Breast epithelium (tissue), 4 donors: ENCODE measurements at places on chromosomes 3 and 15.

DNA sequence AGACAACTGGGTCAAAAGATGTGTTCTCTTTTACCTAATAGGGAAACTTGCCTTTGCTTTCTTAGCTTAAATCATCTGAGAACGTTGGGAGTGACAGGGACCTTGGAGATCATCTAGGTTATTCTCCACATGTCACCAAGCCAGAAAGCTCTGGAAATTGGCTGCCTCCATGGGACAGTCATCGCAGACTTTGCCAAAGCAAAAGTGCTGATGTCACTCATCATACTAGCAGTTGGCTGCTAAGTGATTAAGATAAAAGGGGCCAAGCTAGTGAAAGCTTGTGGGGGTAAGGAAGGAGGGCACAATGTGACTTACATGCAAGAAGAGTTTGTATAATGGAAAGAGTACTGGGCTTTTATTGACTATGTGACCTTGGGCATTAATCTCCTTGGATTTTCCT lies 198.0 kb upstream of the PFN2 start:
- no peaks in the 10 kb centered on the region for H3K4me1 ChIP-seq
- no peaks in the 10 kb centered on the region for H3K36me3 ChIP-seq
- H3K4me3 ChIP-seq, result no peak overlapping the region
- DNase-seq, result no peak
- no peaks in the 10 kb centered on the region for H3K27me3 ChIP-seq

DNA sequence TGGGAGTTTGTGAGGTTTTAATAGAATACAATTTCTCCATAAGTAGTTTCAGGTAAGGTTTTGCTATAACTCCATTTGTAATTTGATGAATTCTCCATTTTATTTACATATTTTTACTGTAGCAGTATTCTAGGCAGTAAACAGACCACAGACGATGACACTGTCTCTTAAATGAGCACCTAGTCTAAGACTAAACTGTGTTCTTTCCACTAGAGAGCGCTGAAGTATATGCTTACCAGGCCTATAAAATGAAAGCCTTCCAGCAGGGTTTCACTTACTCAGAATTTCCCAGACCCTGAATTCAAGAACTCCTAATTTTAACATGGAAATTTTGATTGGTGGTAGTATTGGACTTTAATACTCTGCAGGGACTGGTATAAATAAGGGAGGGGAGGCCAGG lies 41.6 kb downstream of the POLG start:
- H3K36me3 ChIP-seq, result no peaks in the 10 kb centered on the region
- H3K4me3 ChIP-seq, result no peak overlapping the region
- H3K27me3 ChIP-seq, result no peaks in the 10 kb centered on the region

- no peaks in the 10 kb centered on the region for H3K27me3 ChIP-seq
- H3K27ac ChIP-seq, result no peak overlapping the region
- H3K4me3 ChIP-seq, result no peak overlapping the region
- DNase-seq, result no peak
- H3K36me3 ChIP-seq, result no peaks in the 10 kb centered on the region
- H3K4me1 ChIP-seq, result no peaks in the 10 kb centered on the region
Measured at GRCh38 chr3:96994988-96995387, 180.6 kb downstream of the EPHA6 start.

DNA sequence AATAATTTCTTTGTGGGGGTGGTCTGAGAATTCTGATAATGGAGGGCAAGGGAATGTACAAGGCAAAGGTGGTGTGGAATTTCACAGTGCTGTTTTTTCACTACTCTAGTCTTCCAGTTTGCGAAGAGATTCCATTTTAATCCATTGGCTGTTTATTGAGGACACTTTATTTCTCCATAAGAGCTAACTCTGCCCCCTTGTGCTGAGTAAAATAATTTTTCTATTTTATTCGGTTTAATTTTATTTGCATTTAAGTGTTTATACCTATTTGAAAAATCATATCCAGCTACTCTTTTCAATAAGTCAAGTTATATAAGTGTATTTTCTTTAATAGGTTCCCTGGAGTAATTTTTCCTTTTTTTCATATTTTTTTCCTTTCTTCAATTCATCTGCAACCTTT lies 840.1 kb downstream of the TUSC7 start:
- no peak for DNase-seq
- H3K36me3 ChIP-seq, result no peaks in the 10 kb centered on the region
- no peak overlapping the region for H3K4me3 ChIP-seq
- H3K27ac ChIP-seq, result no peak overlapping the region

DNA sequence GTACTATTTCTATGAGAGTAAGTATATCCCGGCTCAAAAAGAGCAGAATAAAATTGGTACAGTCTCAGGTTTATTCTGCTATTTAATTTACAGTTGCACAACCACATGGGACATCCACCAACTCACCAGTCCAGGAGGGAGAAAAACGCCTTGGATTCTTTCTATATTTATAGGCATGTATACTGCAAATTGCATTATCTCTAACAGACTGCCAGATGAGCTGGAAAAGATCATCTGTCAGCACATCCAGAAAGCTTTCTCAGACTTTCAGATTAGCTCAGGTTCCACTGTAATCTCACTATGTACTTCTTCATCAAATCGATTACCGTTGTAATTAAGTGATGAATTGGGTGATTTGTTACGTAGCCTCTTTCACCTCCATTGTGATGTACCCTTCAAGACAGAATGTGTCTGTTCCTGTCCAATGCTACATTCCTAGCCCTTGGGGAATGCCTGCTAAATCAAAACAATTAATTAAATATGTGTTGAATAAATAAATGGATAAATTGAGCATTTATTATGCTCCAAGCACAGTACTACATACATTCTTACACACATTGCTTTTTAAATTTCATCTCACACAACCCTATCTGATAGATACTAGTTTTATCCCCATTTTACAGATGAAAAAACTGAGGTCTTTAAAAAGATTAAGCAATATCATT lies 38.1 kb upstream of the TMC3 start:
- no peak overlapping the region for H3K27ac ChIP-seq
- H3K4me1 ChIP-seq, result no peaks in the 10 kb centered on the region
- no peaks in the 10 kb centered on the region for H3K36me3 ChIP-seq

GRCh38 chr15:69666441-69666882 lies 213.8 kb downstream of the RPLP1 start:
- no peak overlapping the region for H3K27ac ChIP-seq
- no peak overlapping the region for H3K4me3 ChIP-seq
- no peaks in the 10 kb centered on the region for H3K4me1 ChIP-seq
- no peak for DNase-seq
- no peaks in the 10 kb centered on the region for H3K27me3 ChIP-seq

DNA sequence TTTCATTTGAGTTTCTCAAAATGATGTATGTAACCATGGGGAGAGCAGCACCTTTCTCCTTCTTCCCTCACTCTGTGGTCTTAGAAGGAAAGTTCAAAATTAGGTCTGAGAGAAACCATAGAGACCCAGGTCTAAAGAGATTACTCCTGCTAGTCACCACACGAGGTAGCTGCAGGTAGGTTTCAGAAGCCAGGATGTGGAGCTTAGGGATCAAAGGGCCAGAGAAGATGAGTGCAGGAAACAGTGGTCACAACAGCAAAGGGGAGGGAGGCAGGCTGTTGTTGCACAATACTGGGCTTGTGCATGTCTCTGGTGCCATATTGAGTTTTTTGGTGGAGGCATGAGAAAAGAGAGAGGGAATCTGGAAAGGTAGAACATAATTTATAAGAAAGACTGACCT lies 583.6 kb downstream of the AGBL1 start:
- no peaks in the 10 kb centered on the region for H3K27me3 ChIP-seq
- H3K4me3 ChIP-seq, result no peak overlapping the region
- H3K4me1 ChIP-seq, result no peaks in the 10 kb centered on the region
- H3K36me3 ChIP-seq, result no peaks in the 10 kb centered on the region
- H3K27ac ChIP-seq, result no peak overlapping the region
- DNase-seq, result no peak

DNA sequence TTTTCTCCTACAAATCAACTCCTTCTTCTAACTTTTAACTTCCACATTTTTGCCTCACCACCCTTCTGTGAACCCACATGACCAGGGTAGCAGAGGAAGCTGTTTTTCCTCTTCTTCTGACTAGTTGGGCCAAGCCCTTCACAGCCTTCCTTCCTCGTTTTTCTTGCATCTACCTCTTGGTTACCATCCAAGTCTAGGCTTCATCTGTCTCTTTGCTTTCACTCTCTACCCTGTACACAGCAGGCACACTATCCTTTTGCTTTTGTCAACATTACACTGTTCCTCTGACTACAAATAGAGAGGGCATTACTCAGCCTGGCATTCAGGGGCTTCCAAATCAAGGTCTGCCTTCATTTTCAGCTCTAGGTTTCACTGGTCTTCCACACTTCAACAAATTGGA lies 22.0 kb downstream of the SLC9A9 start:
- H3K4me3 ChIP-seq, result no peak overlapping the region
- no peak overlapping the region for H3K27ac ChIP-seq
- DNase-seq, result no peak
- no peaks in the 10 kb centered on the region for H3K36me3 ChIP-seq
- H3K27me3 ChIP-seq, result no peaks in the 10 kb centered on the region
- no peaks in the 10 kb centered on the region for H3K4me1 ChIP-seq
